Activated naive CD4-positive, alpha-beta T cell treated with anti-CD3 and anti-CD28 coated beads for 36 hours (primary cell): ENCODE measurements at places on chromosomes 2 and 18. TPM values are rescaled to one million over a fixed set of nuclear protein-coding genes. Genes with fewer than 3 reads are reported as not detected.

Gene GALNT13
- total RNA-seq, result not detected

GRCh38 chr2:156675896-156676295, 239.7 kb downstream of the GPD2 start:
- no peak for DNase-seq

DNA sequence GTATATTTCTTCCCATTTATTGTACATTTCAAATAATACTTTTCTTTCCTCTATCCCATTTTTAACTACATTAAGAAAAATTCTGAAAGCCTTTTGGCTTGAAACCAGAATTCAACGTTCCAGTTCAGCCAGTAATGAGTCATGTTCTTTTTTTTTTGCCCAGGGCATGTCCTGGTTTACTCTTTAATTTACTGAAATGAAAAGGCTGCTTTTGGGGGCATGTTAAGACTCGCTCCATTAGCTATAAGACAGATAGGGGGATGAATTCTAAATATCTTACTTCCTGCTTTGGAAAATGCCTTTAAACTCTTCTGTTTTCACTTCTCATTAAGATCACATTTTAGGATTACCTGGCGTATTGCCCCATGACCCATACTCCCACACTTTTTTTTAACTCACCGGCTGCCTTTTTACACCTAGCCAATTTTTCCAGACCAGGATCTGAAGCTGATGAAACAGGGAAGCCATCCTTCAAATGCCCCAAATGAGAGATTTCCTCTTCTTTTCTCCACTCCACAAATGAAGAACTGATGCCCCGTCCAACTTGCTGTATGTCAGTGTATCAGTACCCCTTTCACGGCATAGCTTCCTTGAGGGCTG, 585 bp downstream of the ABCA12 start:
- DNase-seq, result no peak

DNA sequence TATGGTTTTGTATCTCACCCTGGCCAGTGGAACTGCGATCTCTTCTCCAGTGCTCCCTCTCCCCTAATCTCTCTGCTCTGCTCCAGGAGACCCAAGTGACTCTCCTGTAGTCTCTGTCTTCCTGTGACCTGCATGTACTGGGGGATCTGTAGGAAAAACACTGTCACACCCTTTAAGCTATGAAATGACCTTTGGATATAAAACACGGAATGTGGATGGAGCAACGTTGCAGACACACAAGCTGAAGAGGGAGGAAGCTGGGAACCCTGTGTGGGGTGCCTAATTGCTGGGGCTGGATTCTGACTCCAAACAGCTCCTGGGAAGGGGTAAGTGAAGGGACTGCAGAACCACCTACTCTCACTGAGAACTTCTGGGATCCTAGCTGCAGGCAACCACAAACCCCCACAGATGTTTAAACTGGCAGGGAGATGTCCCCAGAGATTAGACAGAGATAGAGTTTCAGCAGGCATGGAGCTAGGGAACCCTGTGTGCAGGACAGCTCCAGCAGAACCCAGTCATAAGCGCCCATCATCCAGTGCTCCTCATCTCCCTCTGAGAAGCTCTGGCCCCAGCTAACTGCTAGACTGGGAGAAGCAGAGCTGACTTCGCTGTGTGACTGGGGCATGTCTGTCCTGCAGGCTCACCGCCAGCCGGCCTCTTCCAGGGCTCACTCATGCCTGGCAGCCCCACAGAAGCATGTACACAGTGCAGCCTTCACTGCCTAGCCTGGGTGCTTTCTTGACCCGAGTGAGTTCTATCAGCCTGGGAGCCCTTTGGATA, 482.7 kb upstream of the SETBP1 start:
- DNase-seq, result no peak

GRCh38 chr2:105894327-105894944, 149.7 kb downstream of the NCK2 start:
- DNase-seq, result no peak

GRCh38 chr2:61419570-61419969, 51.3 kb downstream of the USP34 start:
- no peak for DNase-seq

GRCh38 chr2:181910028-181910831, 18.7 kb downstream of the ITPRID2 start:
- no peak for DNase-seq

- no peak for DNase-seq
Measured at GRCh38 chr2:158205215-158205614, 103.5 kb downstream of the UPP2 start.

GRCh38 chr2:86000938-86001312, 104.8 kb downstream of the POLR1A start:
- DNase-seq, result no peak

DNA sequence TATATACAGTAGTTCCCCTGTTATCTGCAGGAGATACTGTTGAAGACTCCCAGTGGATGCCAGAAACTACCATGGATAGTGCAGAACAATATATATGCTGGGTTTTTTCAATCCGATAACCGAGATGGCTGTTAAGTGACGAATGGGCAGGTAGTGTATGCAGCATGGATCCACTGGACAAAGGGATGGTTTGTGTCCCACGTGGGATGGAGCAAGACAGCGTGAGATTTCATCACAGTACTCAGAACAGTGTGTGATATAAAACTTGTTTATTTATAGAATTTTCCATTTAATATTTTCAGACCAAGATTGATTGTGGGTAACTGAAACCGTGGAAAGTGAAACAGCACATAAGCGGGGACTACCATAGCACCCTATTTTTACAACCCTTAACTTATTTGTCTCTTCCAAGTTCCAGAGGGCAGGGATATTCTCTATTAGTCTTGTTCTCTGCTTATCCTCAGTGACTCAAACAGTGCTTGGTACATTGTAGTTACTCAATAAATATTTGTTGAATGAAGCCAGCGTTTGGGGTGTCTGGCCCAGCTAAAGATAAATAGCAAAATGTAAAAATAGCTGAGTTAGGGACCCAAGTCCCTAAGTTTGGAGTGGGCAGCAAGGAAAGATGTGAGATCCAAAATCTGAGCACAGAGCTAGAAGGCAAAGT, 50.0 kb downstream of the RHBDD1 start:
- no peak for DNase-seq

DNA sequence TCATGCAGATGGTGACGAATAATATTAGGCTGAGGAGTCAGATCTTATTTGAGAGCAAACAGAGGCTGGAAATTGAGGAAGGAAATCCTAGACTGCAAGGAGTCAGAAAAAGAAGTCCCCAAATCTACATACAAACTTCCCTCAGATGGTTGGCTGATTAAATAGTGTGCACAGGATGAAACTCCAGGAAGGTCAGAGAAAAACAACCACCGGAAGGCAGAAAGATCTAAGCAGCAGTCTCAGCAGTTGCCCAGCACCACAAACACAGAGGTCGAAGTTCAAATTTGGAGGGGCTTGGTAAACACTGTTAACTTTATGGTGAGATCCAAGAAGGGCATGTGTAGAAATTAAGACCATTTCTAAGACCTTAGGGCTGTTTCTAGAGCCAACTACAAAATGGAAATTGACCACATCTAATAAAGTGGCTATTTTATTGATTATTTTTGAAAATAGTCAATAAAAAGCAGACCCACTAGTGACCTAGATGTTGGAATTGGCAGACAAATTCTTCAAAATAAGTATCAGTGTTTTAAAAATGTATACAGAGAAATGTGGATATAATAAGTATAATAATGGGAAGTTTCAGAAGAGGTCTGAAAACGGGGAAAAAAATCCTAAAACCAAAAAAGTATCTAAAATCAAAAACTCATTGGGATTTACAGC, 134.8 kb downstream of the GALNT1 start:
- no peak for DNase-seq

DNA sequence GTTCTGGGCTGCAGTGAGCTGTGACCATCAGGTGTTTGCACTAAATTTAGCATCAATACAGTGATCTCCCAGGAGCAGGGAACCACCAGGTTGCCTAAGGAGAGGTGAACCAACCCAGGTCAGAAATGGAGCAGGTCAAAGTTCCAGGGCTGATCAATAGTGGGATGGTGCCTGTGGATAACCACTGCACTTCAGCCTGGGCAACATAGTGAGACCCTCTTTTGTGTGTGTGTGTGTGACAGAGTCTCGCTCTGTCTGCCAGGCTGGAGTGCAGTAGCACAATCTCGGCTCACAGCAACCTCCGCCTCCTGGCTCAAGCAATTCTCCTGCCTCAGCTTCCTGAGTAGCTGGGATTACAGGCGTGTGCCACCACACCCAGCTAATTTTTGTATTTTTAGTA, 163.7 kb upstream of the SERTAD2 start:
- no peak for DNase-seq

DNA sequence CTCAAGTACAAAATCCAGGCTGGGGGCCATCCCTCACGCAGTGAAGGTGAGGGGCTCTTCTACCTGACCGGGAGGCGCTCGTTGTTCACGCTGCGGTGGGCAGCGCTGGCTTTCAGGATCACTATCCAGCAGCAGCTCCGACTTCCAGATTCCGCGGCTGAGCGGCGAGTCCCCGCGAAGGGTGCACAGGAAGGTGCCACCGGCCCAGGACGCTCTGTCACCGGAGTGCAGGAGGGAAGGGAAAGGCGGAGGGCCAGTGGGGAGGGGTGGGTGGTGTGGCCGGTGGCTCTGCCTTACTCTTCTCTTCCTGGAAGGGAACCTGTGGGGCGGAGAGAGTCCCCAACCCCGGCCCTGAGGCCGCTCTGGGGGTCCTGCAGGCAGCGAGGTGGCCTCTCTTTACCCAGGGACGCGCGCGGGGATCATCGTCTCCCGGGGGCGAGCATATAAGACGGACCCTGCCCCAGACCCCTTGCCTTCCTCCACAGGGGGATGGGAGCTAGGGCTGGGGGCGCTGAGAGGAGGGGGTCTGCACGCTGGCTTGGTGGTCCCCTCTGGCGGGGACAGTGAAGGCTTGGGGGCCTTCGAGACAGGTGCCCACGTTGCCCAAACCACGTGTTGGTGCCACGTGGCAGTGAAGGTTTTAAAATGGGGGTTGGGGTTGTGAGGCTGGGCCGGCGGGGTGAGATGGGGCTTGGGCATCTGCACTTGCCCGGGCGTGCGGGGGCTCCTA, 26.9 kb upstream of the HS6ST1 start:
- no peak for DNase-seq

DNA sequence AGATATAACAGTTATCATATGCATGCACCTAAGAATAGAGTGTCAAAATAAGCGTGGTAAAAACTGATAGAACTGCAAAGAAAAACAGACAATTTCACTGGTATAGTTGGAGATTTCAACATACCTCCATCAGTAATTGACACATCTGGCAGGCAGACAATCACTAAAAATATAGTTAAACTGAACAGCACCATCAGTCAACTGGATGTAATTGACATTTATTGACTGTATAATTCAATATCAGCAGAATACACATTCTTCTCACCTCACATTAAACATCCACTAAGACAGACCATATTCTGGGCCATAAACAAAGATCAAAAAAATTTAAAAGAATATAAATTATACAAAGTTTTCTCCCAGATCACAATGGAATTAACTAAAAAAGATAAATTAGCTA, 378.5 kb upstream of the RGPD4 start:
- no peak for DNase-seq

Gene DNAH6
- 0.07 TPM for total RNA-seq

DNA sequence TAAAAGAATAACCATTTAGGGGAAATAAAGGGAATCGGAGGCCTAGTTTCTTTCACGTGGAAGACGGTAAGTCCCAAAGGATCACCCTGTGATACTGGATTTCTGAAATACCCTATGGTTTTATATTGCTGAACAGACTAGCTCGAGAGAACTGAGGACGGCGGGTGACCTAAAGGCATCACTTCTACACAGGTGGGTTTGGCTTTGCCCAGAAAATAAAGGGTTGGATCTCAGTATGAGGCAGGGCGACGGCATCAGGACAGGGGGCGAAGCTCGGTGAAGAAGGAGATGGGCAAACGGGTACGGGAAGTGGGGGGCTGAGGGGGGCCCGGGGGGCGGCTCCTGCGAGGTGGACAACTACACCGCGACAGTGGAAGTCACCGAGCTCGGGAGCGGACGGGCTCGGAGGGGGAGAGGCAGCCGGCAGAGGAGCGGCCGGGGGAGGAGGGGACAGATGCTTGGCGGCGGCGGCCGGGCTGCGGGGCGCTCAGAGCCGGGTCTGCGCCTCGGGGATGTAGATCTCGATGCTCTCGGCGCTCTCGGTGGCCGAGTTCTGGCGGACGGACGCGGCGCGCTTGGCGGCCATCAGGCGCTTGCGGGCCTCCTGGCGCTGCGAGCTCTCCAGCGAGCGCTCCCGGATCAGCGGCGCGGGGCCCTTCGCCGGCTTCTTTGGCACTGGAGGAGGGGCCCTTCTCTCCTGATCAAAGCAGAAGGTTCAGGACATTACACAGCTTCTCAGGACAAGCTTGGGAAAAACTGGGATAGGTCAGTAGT, 48.9 kb downstream of the TGIF1 start:
- DNase-seq, result peak; percentile 30

Gene HMSD
- 31.7 TPM for total RNA-seq

GRCh38 chr2:233556881-233557736, 9.5 kb downstream of the USP40 start:
- peak; percentile 14 for DNase-seq

Gene SEMA4C
- 8.5 TPM for total RNA-seq

GRCh38 chr2:168062054-168062453, 185.3 kb downstream of the STK39 start:
- DNase-seq, result no peak

- no peak for DNase-seq
Measured at GRCh38 chr2:96106991-96107707, 9.2 kb downstream of the ADRA2B start.

DNA sequence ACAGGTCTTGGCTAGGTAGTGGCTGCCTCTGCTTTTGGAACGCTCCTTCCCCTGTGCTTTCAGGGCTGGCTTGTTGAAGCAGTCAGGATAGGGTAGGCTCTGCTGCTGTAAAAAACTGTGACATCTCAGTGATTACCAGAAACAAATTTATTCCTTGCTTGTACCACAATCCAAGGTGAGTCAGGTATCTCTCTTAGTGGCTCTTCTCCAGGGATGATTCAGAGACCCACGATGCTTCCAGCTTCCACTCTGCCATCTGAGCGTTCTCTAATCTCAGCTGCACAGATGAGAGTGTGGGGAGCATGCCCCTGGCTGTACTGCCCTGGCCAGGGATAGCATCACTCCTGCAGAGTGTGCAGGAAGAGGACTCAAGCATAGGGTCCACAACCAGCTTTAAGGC, 174.9 kb downstream of the VAPA start:
- DNase-seq, result no peak

DNA sequence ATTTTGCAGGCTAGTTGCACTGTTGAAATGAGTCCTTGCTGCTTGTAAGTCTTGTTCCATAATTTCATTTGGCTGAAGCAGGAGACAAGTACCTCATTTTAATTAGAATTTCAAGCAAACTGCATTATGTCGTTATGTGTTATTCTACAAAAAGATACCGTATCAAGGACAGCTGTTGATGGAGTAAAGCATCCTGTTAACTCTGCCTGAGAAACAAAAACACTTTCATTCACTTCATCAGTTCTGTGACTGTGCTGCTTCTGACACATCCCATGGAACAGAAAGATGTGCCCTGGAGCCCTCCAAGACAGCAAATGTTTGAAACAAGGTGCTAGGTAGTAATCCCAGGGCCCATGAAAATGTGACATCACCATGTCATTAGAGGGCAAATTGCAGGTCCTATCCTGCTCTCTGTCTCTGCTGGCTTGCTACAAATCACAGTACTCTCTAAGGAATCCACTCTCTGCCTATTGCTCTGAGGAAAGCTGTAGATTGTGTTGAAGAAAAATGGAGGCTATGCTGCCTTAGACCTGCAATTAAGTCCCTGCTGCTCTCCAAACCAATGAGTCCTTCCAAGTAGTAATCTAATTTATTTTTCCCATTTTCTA, 209.7 kb upstream of the PARD3B start:
- DNase-seq, result no peak

Gene RIT2
- not detected for total RNA-seq
